GOT3 (cell line): ENCODE measurements at places on chromosomes 7 and 10.

DNA sequence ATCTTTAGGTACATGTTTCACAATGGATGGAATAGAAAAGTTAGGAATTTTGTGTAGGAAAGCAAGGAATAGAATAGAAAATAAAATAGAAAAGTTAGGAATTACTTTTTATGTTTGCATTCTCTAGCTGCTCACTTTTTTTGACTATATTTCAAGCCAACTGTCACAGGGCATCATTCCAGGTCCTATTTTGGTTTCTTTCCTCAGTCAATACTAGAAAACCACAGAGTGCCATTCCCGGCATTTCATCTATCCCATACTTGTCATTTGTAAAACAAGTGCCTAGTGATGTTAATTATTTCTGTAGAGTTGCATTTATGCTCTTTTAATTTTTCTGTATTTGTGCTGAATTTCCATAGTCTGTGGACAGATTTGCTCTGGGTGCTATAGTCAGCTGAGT lies 66.2 kb downstream of the SDK1 start:
- no peak for DNase-seq

DNA sequence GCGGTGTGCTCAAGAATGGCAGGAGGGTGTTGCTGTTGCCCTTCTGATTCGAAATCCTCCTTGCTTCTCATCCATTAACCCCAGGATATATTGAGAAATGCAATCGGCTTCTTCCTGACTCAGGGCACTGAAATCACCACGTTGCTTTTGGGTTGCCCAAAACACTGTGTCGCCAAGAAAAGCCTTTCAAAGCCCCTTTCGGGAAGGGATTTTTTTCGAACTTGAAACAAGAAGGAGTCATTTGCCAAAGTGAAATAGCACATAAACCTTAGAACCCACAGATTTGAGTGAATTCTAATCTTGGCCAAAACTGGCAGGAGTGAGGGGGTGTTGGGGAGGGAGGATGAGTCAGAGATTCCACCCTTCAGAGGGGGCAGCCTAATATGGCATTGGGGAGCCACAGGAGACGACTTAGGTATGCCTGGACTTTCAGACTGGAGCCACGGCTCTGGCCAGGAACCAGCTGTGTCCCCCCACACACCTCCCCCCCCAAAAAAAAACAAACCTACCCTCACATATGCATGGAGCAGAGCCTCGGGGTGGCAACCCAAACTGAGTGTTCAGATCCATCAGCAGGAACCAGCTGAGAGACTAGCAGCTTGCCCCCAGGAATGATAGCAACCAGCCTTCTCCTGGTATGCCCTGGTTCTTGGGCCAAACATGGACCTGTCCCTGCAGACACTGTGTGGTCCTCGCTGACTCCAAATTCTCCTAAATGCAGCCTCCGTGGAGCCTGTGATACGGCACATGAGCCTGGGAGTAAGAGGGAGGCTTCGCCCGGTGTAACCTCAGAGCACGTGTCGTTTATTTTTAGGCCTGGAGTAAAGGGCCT lies 138.4 kb downstream of the FGFR2 start:
- no peak for DNase-seq

DNA sequence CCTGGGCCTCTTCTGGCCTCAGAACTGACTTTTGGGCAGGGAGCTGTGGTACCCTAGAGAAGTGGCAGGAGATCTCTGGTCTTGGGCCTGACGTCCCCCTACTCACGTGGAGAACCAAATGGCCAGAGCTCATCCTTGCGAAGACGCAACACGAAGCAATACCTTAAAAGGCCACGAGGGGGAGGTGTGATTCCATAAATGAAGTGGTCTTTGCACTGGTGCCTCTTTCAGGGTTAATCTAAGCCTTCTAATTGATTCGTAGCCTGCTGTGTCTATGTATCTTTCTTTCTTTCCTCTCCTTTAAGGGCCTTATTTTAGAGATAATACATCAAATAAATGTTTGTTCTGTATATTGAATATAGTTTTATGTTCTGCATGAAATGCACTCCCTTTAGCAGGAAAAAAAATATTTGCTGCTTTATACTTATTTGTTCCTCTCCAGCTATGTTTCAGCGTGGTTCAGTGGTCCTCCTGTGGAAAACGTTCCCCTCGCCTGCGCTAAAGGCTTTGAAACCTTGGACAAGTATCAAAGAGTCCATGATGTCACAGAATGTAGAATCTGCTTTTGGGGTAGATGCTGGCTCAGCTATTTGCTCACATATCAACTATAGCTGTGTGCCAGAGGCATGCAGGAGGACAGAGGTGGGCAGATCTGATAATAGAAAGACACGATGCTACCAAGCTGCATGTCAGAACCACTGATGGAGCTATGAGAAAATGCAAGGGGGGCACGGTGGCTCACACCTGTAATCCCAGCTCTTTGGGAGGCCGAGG lies 41.0 kb downstream of the STRA8 start:
- peak; percentile 9 for DNase-seq

- DNase-seq, result no peak
Observed at GRCh38 chr7:128945668-128946366, 8.1 kb downstream of the IRF5 start.

- peak; percentile 17 for DNase-seq
Observed at GRCh38 chr10:90857635-90858460, at the start of gene HTR7. TSS of gene HTR7 (minus strand) at chr10:90858039. CDS start at chr10:90857671, 368 bp downstream.

- DNase-seq, result no peak
Observed at GRCh38 chr10:35343739-35344138, 7.4 kb downstream of the CCNY start.

DNA sequence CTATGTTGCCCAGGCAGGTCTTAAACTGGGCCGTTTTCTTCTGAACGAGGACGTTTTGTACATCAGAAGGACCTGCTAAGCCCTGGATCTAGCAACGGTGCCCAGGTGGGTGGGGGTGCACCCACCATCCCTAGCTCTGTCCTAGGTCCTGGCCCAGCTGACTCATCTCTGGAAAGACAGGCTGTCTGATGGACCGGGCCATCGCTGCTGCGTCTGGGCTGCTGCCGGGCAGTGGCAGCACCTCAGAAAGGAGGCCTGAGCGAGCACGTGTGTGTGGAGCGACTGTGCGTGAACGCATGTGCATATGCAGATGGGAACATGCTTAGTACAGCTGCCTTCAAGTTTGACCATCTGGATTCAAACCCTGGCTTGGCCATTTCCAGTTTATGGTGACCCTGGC lies 7.3 kb upstream of the ELFN1 start:
- no peak for DNase-seq

GRCh38 chr10:89183571-89183970 lies 23.5 kb downstream of the CH25H start:
- no peak for DNase-seq

GRCh38 chr7:95376632-95377400 lies 19.4 kb downstream of the PON3 start:
- DNase-seq, result no peak

DNA sequence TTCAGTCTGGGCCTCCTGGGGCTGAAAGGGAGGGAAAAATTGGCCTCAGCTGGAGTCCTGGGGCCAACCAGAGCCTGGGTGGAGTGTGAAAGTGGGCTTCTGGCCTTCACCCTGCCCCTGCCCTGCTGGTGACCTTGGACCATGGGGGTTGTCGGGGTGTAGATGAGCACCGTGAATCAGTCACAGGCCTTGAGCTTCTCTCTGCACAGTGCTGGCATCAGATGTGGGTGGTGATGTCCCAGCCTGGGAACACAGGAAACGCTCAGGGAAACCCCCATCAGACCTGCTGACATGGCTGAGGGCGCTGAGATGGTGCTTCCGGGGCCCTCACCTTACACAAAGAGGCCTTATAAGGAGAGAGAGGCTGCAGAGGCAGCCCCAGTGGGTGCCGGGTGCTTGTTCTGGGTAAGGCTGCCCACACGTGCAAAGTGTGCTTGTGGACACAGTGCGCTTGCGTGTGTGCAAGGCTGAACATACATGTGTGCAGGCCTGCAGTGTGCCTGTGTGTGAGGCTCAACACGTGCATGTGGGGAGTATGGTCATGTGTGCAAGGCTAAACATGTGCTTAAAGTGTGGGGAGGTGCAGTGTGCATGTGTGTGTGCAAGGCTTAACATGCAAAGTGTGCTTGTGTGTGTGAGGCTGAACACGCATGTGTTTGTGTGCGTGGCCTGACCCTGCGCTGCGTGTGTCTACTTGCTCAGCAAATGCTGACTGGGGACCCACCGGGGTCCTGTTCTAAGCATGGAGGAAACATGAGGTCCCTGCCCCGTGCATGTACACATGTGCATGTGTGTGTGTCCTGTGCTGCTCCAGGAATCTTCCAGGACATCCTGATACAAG lies 6.5 kb downstream of the ARPC1B start:
- no peak for DNase-seq

- no peak for DNase-seq
Observed at GRCh38 chr10:79031723-79032122, 37.0 kb upstream of the ZMIZ1 start.

DNA sequence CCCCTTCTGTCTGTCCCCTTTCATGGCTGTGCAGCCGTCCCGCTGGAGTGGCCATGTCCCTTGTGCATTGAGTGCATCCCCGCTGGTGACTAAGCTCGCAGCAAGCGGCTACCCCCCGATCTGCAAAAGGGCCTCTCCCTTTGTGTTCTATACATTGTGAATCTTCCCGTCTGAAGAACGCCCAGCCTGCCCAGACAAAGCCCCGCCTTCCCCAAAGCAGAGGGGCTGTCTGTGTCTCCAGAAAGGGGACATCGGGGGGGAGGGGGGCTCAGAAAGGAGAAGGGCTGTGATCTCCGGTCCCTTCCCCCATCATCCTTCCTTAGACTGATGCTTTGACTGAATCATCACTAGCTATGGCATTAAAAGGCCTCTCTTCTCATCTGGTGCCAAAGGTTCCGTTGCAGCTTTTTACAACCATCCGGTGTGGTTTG lies 11.9 kb downstream of the NPTX2 start:
- no peak for DNase-seq

- DNase-seq, result no peak
Observed at GRCh38 chr7:101559586-101559985, 69.5 kb downstream of the MYL10 start.

GRCh38 chr10:91575044-91575610 lies 57.7 kb downstream of the PPP1R3C start:
- no peak for DNase-seq

DNA sequence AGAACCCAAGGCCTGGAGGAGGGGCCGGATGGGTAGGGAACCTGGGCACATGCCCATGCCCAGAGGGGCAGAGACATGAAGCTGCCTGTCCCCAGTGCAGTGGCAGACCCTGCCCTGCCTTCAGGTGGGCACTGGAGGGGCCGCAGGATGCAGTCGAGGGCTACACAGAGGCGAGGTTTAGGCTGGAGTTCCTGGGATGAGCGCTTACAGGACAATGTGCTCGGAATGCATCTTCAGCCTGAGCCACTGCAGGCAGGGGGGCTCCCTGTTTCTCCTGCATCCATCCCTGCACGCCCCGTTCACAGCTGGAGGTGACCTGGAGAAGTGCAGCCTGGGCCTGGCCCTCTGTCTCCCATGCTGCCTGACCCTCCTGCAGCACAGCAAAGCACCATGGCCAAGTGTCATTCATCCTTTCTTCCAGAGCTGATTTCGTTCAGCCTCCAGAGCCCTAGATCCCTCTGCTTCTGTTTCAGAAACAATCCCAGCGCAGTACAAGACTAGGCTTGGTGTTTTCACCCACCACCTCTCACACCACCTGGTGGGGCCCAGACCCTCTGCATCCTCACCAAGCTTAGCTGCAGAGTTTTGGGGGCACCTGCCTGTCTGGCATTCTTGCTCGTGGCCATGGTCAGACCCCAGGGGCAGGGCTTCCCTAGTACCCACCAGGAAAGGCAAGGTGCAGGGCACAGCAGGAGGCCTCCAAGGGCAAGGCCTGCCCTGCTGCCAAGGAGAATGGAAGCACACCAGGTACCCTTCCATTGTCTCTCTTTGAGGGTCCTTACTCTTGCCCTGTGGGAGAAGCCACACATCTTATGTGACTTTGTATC lies 311.9 kb downstream of the TCERG1L start:
- DNase-seq, result no peak

GRCh38 chr7:108245523-108246226 lies 115.5 kb upstream of the LAMB4 start:
- no peak for DNase-seq

GRCh38 chr10:119285495-119286267 lies 78.3 kb downstream of the GRK5 start:
- DNase-seq, result no peak

- no peak for DNase-seq
Observed at GRCh38 chr7:4119848-4120247, 562.2 kb upstream of the FOXK1 start.

GRCh38 chr7:28684650-28685241 lies 272.4 kb downstream of the CREB5 start:
- no peak for DNase-seq

DNA sequence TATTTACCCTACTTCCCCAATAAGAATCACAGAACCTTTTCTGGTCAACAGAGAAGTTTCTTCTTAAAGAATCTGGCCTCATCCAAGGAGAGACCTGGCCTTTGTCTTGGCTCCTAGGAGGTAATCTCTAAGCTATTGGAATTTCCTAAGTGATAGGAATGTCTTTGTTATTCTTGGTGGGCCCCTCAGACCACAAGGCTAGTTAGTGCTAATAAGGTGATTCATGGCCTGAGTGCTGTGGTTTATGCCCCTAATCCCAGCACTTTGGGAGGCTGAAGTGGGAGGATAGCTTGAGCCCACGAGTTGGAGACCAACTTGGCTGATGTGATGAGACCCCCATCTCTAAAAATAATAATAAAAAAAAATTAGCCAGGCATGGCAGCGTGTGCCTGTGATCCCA lies 60.0 kb upstream of the CYP2C18 start:
- no peak for DNase-seq

- no peak for DNase-seq
Observed at GRCh38 chr10:86079088-86079487, 287.5 kb downstream of the GRID1 start.

- no peak for DNase-seq
Observed at GRCh38 chr10:133474027-133474426, 20.3 kb downstream of the SCART1 start.

GRCh38 chr10:10722422-10722821 lies 295.2 kb upstream of the CELF2 start:
- DNase-seq, result no peak

- DNase-seq, result no peak
Observed at GRCh38 chr7:133563251-133563650, 310.4 kb downstream of the EXOC4 start.

DNA sequence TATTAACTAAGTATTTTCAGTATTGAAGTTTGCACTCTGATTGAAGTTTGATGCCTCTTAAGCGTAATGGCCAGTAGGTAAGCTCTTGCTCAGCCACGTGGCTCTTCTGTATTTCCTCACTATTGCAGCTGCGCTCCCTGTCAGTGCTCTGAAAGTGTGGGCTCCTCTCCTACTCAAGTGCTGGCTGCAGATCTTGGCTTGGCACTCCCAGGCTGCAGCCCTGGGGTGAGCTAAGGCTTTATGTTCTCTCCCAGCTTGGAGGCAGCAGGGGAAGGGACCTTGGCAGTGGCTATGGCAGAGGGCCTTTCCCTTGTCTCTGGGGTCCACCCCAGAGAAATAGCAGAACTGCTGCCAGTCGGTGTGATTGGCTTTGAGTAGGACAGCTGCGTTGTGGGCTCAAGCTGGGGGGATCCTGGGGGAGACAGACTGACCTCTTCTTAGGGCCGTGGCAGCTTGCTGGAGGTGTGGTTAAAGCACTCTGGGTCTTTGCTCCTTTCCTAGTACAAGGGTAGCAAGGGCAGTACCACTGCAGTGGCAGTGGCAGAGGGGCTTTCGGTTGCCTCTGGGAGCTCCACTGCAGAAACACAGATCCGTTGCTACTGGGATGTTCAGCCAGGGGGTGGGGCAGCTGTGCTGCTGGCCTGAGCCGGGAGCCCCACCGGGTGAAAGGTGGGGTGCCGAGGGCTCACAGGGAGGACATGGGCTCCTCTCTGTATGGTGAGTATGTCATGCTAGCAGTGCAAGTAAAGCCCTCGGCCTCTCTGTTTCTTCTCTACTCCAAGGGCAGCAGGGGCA lies 100.5 kb downstream of the GLCCI1 start:
- no peak for DNase-seq
